ENCODE measurements at places on chromosomes 3 and 15. TPM values are rescaled to one million over a fixed set of nuclear protein-coding genes. Genes with fewer than 3 reads are reported as not detected.

Gene HRG
- total RNA-seq, result not detected

Gene TNNC1
- total RNA-seq, result not detected

Gene RGMA
- 5.4 TPM for total RNA-seq

Gene ATP2C1
- total RNA-seq, result 116 TPM

Gene CD86
- total RNA-seq, result not detected

Gene BFSP2
- total RNA-seq, result not detected

Gene C3orf85
- not detected for total RNA-seq

Gene C3orf80
- 0.15 TPM for total RNA-seq

Gene GRK7
- total RNA-seq, result under 0.01 TPM

Gene MESP2
- total RNA-seq, result 0.58 TPM

Gene DNAH1
- total RNA-seq, result 5.0 TPM

Gene BHLHE40
- total RNA-seq, result 22.7 TPM

Gene TADA3
- total RNA-seq, result 101 TPM

Gene SI
- total RNA-seq, result not detected

Gene ERICH6
- total RNA-seq, result 0.15 TPM

Gene ULK4
- 23.6 TPM for total RNA-seq

Gene IMPG2
- total RNA-seq, result 0.33 TPM

Gene SEMA6D
- total RNA-seq, result 6.6 TPM

Gene MLF1
- total RNA-seq, result 11.9 TPM

Gene SST
- not detected for total RNA-seq

Gene SLC12A1
- not detected for total RNA-seq

Gene SMCO1
- not detected for total RNA-seq

Gene TUSC2
- total RNA-seq, result 11.2 TPM

Gene LIPH
- total RNA-seq, result not detected

Gene BLM
- total RNA-seq, result 0.33 TPM

Gene ADAMTS17
- 0.17 TPM for total RNA-seq

Gene RUBCN
- 12.5 TPM for total RNA-seq

Gene PLA2G4F
- not detected for total RNA-seq

Data from smooth muscle cell of trachea (primary cell).